ENCODE measurements at places on chromosomes 5 and 9.

GRCh38 chr5:123094919-123095797 lies 6.1 kb downstream of the PRDM6 start:
- peaks cover 69% of the 10 kb centered on the region for H3K27me3 ChIP-seq
- peaks cover 13% of the 10 kb centered on the region for H3K4me1 ChIP-seq
- H3K27ac ChIP-seq: no peak overlapping the region
- H3K36me3 ChIP-seq: no peaks in the 10 kb centered on the region
- H3K4me3 ChIP-seq: peak overlapping the region; percentile 10
- no peak for DNase-seq

DNA sequence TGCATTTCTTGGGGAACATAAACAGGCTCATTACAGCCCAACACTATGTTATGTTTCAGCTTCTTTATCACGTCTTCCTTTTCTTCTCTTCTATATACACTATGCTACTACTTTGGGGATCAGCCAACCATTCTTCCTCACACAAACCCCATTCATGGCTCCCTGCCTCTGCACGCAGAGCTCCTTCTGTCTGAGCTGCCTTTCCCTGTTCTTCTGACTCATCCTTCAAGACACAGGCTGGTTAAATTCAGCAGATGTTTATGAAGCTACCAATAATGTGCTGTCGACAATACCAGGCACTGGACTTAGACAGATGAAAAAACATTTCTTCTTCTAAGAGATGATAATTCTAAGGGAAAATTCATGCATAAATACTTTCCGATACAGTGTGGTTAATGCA lies 102.5 kb upstream of the TXNDC8 start:
- DNase-seq: no peak
- no peaks in the 10 kb centered on the region for H3K4me1 ChIP-seq
- no peak overlapping the region for H3K4me3 ChIP-seq
- no peak overlapping the region for H3K27ac ChIP-seq

DNA sequence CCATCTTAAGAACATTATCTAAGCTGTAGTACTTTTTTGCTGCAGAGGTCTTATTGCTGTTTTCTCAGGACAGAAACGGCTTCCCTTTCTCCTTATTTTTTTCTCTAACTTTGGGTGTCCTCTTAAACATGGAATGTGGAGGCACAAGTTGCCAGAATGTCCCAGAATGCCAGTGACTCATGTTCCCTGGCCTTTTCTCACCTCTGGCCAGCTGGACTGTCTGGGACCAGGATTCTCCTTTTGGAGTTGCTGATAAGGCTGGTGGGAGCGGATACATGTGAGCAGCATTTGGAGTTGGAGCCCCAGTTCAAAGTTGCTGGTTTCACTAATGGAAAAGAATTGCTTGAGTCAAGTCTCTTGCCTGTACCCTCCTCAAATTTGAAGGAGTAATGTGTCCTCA lies 112.8 kb downstream of the ARHGAP26 start:
- H3K4me1 ChIP-seq: no peaks in the 10 kb centered on the region
- no peaks in the 10 kb centered on the region for H3K27me3 ChIP-seq
- DNase-seq: no peak
- no peak overlapping the region for H3K27ac ChIP-seq
- peaks cover 2% of the 10 kb centered on the region for H3K36me3 ChIP-seq
- H3K4me3 ChIP-seq: no peak overlapping the region

- H3K27ac ChIP-seq: no peak overlapping the region
- no peak for DNase-seq
Observed at GRCh38 chr5:44987026-44987425, 178.3 kb downstream of the MRPS30 start.
